Nephron progenitor cell (in vitro differentiated cells): ENCODE measurements at places on chromosomes 6 and 20.

- peak; percentile 58 for DNase-seq
Measured at GRCh38 chr20:31861135-31861384, 9.3 kb downstream of the DUSP15 start.

GRCh38 chr6:19838442-19839236, 1.5 kb downstream of the ID4 start:
- DNase-seq = peak; percentile 69

GRCh38 chr20:36086767-36087166, 67.8 kb upstream of the EPB41L1 start:
- DNase-seq = no peak

GRCh38 chr20:53579581-53580375, 13.9 kb downstream of the ZNF217 start:
- DNase-seq = no peak

- DNase-seq = no peak
Measured at GRCh38 chr6:108676555-108676954, 115.8 kb downstream of the FOXO3 start.

DNA sequence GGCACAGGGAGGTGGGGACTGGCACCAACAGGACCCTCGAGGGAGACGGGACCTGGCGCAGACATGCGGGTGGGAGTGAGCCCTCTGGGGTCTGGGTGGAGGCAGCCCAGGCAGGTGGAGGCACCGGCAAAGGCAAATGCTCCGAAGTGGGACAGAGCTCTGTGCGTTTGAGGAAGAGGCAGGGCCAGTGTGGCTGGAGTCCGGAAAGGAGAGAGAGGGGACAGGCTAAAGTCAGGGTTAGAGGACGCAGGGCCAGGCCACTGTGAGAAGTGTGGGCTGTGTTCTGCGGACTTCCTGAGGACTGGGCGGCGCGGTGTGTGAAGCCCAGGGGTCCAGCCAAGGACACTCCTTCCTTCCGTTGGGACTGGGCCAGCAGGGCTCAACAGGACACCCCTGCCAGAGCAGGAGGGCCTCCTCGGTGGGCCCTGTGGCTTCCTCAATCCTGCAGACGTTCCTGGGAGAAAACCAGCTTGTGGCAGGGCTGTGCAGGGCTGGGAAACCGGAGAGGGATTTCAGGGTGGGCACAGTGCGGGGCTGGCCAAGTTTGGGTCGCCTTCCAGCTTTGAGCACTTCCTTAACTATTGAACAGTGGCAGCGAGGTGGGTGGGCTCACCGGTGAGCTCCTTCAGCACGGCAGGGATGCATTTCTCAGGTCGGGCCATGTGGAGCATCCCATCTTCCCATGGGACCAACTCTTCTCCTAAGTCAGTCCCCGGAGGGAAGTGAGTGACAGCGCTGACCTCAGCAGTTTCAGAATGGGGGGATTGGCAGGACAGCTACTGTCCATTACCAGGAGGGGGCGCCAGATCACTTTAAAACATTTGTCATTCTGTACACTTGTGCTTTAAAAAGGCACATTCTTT, 22.5 kb downstream of the MOCS3 start:
- peak; percentile 81 for DNase-seq

- no peak for DNase-seq
Measured at GRCh38 chr6:4658486-4658885, 117.7 kb upstream of the CDYL start.
